Hematopoietic multipotent progenitor cell treated with erythropoietin and hydrocortisone succinate and interleukin-3 and kit ligand, for 6 days (in vitro differentiated cells): ENCODE measurements at places on chromosomes 3 and 15.
A peak's percentile ranks its signal among the peaks of the same experiment; 100 is the strongest.

GRCh38 chr15:64454282-64454681 lies 6.1 kb upstream of the ZNF609 start:
- no peak for DNase-seq

- no peak for DNase-seq
These were observed 33.0 kb upstream of the BCL2A1 start for GRCh38 chr15:80003934-80004472.

DNA sequence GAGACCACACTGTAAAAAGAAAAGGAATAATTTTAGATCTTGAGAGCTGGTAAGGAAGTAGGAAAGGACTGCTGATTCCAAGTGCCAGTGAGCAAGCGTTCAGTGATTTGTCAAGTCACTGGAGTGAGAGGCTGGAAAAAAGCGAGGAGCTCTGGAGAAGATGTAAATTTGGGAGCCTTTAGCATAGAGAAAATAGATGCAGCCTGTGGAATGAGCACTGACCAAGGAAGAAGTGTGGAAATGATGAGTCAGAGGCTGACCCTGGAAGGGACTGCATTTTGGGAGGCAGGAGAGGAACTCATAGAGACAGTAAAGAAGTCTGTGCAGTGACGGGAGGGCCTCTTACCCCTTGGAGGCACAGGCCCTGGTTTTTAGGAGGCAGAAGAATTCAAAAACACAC lies 17.1 kb upstream of the ABTB1 start:
- DNase-seq = no peak

GRCh38 chr15:81914333-81914732 lies 131.5 kb downstream of the MEX3B start:
- no peak for DNase-seq

- DNase-seq = no peak
These were observed 46.7 kb downstream of the RTP1 start for GRCh38 chr3:187243933-187244524.

DNA sequence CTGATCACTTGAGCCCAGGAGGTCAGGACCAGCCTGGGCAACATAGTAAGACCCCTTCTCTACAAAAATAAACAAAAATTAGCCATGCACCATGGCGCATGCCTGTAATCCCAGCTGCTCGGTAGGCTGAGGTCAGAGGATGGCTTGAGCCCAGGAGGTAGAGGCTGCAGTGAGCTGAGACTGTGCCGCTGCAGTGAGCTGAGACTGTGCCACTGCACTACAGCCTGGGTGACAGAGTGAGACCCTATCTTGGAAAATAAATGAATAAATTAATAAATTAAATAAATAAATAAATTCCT lies 10.8 kb downstream of the SHISA5 start:
- DNase-seq = no peak

DNA sequence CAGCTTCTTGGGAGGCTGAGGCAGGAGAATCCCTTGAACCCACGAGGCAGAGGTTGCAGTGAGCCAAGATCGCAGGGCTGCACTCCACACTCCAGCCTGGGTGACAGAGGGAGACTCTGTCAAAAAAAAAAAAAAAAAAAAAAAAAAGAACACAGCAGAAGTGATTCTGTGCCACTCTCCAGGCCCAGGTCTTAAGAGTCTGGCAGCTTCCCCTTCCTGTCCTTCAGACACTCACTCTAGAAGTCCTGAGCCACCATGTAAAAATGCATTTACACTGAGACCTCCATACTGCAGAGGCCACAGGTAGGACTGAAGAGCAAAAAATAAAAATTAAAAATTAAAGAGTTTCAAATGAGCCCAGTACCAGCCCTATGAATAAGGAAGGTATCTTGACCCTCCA lies 11.8 kb upstream of the CDV3 start:
- DNase-seq = peak; percentile 14

DNA sequence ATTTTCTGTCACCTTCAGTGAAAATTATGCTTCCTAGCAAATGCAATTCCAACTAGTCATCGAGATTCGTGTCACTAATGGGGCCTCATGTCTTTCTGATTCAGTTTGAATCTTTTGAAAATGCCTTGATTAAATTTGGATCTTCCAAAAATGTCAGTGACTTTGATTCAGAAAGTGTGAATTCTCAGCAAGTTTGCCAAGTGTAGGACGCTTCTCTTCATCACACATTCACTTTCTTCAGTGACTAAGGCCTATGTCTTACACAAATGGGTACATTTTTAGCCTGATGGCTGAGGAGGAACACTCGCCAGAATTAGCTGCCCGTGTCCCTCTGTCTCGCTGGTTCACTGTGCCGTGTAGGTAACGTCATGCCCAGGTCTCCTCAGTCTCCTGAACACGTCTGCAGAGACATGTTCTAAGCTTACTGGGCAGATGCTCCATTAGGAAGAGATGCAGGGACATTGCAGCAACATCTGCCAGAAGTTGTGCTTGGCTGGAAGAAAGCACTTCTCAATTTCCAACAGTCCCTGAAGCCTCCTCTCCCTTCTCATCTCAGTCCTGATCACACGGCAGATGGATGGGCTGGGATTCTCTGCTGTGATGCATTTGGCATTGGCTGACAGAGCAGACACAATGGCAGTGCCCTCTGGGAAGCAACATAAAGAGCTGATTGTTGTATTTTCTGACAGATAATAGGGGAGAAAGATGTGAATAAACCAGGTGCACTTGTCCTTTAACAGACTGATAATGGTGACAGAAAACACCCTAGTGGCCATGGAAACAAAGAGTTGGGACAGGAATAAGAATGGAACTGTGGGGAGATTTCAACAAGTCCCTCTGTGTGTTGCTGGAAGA lies 29.1 kb upstream of the LYZL4 start:
- DNase-seq = no peak

DNA sequence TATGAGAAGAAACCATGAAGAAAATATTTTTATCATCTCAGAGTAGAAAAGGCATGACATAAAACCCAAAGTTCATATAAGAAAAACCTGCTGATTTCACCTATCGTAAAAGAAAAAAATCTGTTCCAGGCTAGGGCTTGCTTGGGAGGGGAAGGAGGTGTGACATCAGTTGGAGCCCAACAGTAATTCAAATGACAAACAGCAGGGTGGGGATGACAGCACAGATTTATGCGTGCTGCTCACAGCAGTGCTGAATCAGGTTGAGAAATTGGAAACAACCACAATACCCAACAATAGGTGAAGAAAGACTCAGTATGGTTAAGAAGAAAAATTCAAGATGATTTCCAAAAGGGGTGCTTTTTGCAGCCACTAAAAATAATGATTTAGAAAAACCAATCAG lies 172.4 kb downstream of the PDE8A start:
- no peak for DNase-seq

DNA sequence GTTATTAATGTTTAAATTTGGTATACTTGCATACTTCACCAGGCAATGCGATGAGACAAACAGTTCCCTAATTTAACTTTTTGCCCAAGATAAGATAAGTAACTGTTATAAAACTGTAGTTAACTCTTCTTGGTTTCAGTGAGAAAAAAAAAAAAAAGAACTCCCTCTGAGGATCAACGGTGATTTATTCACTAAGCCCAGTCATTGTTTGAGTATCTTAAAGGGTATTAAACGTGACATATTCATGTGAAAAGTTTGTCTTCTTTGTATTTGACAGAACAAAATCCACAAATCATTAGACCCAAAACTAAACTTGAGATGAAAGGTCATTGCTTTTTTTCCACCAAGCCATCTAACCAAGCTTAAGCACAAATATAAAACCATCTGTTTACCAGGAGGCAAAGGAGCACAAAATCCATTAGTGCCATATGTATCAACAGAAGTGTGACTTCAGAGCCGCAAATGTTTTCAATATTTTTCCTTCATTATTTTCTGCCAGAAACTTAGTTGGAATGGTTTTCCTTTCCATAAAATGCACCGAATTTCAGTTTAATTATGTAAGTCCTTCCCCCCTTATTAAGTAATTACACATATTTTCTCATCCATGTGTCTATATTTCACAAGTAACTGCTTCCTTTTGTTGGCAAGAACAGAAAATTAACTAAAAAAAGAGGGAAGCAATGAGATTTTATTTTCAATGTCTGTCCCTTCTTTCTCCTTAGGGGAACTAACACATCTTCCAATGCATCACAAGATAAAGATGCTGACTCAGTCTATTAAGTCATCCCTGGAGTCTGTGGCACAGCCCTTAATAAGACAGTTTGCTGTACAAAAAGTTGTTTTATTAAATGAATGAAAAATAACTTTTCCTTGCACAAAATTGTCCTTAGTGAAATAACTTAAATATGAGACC lies 92.2 kb upstream of the RAP2B start:
- DNase-seq = peak; percentile 81

DNA sequence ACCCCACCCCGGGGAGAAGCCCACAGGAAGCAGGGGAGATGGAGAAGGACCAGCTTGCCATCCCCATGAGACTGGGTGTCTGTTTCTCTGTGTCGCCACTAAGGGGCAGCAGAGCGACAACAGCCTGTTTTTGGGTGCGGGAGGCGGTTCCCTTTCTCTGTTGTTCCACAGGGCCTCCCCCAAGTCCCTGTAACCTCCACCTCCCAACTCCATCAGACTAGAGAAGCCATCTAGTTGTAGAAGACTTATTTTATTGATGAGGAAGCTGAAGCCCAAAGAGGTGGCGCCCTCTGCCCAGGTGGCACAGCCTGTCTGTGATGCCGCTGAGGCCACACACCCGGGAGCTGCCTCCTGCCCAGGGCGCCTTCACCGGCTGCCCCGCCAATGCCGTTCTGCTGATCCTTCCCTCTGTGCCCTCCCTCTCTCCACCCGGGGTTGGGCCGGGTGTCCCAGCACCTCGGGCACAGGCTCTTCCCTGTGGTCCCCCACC lies 3.9 kb upstream of the CCDC9B start:
- DNase-seq = peak; percentile 89

- no peak for DNase-seq
These were observed 51.7 kb downstream of the PHLDB2 start for GRCh38 chr3:111910806-111911205.

- DNase-seq = no peak
These were observed 6.9 kb downstream of the ADAMTS7 start for GRCh38 chr15:78804391-78804792.
